ENCODE measurements at places on chromosomes 2 and 18.

DNA sequence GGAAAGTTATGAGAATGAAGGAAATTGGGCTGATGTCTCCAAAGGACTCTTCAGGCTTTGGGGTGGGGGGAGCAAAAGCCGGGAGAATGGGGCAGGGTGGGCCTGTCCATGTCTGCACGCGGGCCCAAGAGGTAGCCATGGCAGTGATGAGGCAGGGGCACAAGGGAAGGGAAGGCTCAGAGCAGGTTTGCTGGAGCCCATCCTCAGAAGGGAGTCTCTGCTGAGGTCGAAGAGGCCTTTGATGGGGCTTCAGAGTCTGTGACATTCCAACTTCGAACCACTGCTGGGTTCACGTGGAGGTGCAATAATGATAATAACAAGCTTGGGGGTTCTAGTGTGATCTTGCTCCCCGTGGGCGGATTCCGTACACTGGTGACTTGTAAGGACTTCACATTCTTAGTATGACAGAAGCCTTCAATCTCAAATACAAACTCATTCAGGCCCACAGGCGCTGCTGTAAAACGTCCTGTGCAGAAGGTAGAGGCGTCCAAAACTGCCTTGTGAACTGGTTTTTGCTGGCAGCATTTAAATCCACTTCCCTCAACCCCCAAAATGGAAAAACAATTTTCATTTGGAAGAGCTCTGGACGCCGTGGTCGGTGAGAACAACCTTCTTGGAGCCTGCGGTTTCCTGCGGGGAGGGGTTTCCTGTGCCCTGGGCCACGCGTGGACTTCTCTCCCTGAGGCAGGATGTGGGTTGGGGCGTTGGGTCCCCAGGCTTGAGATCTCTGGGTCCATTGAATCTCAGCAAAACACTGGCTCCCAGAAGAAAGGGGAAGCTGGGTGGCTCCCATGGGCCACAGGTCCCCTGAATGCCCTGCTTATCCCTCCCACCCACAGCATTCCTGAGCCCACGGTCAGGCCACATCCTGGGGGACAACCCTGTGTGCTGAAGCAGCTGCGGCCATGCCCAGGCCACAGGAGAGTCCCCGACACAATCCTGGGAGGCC, 151.0 kb downstream of the TPO start:
- no peak for DNase-seq

DNA sequence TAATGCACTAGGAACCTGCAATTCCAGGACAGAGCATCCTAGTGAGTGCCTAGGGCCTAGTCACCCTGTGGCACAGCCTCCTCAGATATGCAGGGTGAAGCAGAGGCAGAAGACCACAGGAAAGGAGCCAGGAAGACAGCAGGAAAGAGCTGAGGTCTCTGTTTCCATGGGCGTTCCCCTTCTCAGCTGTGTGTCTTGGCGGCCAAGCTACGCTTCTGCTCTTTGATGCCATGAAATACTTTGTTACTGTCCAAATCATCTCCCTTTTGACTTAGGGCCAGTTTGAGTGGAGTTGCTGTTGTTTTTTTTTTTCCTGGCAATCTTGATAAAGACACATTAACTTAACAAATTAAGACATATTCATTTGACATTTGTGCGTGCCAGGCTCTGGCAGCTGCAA, 67.3 kb downstream of the APOB start:
- DNase-seq: no peak

- no peak for DNase-seq
These were observed 13.0 kb downstream of the IL37 start for GRCh38 chr2:112923967-112924338.

DNA sequence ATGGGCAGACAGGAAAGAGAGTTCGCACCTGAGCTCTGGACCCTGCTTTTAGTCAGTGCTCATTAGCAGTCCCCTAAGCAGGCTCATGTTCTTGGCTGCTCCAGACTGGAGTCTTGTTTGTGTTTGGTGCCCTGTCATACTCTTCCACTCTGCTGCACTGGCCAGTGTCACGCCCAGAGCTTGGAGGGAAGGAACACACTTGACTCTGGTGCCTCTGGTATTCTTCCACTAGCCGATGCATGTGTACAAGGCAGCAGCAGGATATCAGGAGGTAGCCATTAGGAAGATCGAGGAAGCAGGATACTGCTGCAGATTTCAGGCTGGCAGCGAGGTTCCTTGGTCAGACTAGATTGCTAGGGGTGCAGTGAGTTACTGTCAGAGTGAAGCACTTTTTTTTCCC, 81.4 kb upstream of the B3GNT2 start:
- no peak for DNase-seq

- DNase-seq: no peak
These were observed 750.2 kb downstream of the SLC4A3 start for GRCh38 chr2:220377482-220378155.

DNA sequence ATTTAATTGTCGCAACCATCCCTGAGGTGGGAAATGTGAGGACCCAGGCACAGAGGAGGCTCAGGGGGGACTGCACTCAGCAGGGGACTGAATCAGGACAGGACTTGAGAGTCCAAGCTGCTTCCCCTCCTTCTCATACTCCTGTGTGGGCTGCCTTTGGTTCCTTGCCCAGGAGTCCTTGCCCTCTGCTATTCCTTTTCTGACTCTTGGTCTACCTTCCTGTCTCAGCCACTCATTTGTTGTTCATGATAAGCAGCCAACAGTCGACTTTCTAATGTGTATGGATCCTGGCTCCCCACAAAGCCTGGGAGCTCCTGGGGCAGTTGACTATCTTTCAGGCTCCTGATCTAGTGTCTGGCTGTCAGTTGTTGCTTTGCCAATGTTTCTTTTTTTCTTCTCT, 28.3 kb downstream of the GATA6 start:
- DNase-seq: no peak

DNA sequence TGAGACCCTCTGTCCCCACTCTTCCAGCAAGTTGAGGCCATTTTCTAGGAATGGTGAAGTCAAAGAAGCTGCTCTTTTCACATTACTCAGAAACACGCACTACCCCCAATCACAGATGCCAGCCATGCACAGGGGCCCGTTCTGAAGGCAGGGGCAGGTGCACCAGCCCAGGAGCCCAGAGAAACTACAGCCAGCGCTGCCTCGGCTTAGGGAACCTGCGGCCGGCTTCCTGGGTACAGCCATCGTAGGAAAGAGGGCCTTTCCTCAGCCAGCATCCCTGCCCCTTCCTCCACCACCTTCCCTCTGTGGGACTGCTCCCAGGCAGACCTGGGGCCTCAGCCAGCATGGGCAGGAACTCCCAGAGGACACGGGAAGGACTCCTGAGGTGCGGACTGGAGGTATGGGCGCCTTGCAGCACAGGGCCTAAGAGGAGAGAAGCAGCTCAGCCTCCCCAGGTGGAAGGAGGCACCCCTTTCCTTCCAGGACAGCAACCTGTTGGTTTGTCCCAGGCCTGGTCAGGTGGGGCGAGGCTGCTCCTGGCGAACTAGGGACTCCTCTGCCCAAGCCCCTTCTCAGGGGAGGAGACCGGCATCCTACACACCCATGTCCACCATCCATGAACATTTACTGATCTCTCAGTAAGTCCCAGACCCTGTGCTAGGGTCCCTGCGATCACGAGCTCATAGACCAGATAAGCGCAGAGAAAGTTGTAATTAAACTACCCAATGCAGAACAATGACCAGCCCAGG, 99.0 kb upstream of the ID2 start:
- DNase-seq: no peak

- DNase-seq: no peak
These were observed 153.5 kb downstream of the MYCN start for GRCh38 chr2:16093639-16094529.

DNA sequence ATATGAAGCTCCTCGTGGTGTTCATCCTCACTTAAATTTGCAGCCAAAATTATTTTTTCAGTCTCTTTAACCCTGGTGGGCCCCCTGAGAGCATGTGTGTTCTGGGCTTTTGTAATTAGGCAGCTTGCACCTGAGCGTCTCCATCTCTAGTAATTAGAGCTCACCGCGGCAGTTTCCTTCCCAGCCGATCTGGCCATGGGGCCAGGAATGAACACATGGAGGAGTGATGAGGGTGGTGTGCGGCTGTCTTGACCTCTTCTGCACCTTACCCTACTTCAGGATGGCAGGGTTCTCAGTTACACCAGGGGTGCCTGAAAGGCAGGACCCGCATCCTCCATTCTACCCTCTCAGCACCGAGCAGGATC, 98.5 kb downstream of the AFF3 start:
- DNase-seq: no peak

DNA sequence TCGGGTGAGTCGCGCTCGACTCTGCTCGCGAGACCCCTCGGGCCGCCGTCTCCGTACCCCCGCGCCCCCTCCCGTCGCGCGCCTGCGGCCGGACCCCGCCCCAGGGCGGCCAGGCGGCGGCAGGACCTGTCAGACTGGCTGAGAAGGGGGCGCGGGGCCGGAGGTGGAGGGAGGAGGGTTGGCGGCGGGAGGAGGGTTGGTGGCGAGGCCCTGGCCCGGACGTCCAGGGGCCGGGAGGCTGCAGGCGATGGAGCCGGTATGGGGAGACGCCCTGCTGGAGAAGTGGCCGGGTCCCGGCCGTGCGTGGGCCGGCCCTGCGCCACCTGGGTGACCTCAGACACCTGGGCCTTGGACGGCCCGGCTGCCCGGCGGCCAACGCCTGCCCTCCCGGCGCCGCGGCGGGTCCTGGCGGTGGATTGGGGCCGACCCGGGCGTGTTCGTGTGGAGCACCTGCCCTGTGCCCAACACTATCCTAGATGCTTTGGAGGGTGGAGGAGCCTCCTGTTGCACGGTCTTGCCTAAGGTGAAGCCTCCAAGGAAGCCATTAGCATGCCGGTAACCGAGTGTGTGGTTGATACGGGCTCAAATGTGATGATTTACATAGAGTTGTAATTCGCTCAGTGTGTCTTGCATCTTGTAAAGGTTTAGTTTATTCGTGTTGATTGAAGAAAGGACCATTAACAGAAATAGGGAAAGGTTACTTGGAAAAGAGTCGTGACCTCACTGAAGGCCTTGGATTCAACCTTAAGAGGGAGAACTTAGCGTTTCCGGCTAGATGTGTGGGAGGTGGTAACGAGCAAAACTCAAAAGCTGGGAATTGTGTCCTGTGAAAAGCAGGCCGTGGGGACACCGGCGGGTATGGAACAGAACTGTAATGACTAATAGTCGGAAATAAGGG, 550 bp downstream of the MYL12B start:
- peak; percentile 15 for DNase-seq

DNA sequence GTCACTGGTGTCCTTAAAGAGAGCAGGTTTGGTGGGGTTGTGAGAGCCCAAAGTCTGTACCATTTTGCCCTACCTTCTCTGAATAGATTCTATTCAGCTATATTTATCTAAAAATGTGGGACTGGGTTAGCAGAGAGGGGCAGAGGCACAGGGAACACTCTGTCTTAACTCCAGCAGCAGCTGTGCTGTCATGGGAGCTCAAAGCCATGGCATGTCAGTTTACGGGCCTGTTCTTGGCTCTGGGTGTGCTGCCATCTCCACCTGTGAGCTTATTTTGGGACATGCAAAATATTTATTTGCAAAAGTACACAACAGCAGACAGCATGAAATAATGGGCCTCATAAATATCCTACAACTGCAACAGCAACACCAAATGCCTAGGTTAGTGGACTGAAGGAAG, 129.6 kb upstream of the KCTD1 start:
- no peak for DNase-seq

- no peak for DNase-seq
These were observed 144.2 kb downstream of the WDR7 start for GRCh38 chr18:56795381-56795780.

All from activated T-helper 1 cell treated with anti-CD3 and anti-CD28 coated beads, Interleukin-2, amount 50 U/mL, for 16 hours (primary cell).